ENCODE measurements at places on chromosomes 16 and 17.

GRCh38 chr17:37774504-37774903 lies 29.6 kb upstream of the HNF1B start:
- peak; percentile 14 for DNase-seq

DNA sequence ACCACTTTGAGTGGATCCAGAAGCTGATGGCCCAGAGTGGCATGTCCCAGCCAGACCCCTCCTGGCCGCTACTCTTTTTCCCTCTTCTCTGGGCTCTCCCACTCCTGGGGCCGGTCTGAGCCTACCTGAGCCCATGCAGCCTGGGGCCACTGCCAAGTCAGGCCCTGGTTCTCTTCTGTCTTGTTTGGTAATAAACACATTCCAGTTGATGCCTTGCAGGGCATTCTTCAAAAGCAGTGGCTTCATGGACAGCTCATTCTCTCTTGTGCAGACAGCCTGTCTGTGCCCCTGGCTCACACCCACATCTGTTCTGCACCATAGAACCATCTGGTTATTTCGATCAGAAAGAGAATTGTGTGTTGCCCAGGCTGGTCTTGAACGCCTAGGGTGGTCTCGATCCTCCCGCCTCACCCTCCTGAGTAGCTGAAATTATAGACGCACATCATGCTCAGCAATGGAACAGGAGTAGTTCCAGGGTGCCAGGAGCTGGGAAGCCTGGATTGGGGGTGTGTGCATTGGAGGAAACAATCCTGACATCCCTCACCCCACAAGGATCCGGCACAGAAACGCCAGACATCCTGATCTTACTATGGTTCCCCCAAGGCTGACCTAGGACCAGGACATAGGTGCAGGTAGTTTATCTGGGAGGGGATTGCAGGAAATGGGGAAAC lies 4.6 kb downstream of the PRSS21 start:
- no peak for DNase-seq

- DNase-seq: no peak
Observed at GRCh38 chr16:65809627-65810026, 556.9 kb upstream of the CDH5 start.

DNA sequence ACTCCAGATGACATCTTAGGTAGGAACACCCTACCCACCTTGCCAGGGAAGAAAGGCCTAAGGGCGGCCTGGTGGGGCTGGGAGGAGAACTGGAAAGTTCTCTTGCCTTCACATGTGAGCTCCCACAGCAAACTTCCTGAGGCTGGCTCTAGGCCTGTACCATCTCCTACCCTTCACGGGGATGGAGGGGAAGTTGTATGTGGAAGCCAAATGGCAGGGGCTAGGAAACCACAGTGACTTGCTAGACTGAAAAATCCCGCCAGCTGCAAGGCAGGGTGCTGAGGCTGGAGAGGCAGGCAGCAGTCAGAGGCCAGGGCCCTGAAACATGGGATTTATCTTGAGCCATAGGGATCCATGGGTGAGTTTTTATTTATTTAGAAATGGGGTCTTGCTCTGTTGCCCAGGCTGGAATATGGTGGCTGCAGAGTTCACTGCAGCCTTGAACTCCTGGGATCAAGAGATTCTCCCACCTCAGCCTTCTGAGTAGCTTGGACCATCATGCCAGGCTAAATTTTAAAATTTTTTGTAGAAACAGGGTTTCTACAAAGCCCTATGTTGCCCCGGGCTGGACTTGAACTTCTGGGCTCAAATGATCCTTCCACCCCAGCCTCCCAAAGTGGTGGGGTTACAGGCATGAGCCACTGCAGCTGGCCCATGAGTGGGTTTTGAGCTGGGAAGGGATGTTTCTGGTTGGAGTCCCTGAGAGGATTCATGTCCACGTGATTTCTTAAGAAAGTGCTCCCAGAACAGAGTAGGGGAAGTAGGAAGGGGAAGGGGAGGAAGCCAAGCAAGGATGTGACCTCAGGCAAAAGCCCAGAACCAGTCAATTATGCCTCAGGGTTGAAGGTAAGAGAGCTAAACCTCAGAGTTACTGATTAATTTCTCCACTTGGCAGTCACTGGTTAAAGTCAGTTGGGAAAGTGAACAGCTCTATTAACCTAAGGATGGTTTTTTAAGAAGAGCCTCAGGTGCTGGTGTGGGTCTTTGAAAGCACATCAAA lies 4.0 kb upstream of the KAT8 start:
- no peak for DNase-seq

GRCh38 chr16:63426275-63426870 lies 1390.1 kb upstream of the CDH8 start:
- no peak for DNase-seq
